NCI-H1417 (cell line): ENCODE measurements at places on chromosomes 7 and 10.
A peak's percentile ranks its signal among the peaks of the same experiment; 100 is the strongest.

DNA sequence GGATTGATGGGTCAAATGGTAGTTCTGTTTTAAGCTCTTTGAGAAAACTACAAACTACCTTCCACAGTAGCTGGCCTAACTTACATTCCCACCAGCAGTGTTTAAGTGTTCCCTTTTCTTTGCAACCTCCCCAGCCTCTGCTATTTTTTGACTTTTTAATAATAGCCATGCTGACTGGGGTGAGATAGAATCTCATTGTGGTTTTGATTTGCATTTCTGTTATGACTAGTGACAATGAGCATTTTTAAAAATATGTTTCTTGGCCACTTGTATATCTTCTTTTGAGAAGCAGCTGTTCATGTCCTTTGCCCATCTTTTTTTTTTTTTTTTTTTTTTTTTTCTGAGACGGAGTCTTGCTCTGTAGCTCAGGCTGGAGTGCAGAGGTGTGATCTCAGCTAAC is 155.2 kb upstream of the BMPER start:
- no peak for DNase-seq

DNA sequence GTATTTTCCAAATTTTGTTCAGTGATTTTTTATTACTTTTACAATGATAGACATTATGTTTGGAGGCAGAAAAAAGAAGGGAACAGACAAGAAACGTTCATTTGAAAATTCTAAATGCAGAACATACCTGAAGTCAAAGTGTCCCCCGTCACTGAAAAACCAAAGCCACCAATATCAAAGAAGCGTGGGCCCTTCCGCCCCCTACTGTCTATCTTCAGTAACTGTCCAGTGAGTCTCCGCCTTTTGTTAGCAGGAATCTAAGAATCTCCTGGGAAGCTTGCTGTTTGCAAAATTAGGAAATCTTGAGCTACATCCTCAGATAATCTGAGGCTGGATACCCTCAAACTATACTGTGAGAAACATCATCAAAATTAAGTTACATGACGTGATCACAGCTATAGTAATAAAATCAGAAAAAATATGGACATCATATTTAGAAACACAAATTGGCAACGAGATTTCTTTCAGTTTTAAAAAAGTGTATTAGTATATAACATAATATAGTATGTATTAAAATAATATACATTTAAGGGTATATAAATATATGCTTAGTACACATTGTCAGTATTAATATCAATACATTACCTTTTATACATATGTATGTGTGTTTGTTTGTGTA is 169.3 kb upstream of the AKR1E2 start:
- DNase-seq, result peak; percentile 55

- no peak for DNase-seq
These were observed 17.8 kb downstream of the SCD start for GRCh38 chr10:100364735-100365391.

GRCh38 chr7:55873765-55874164 is 11.2 kb upstream of the SEPTIN14 start:
- DNase-seq, result no peak

DNA sequence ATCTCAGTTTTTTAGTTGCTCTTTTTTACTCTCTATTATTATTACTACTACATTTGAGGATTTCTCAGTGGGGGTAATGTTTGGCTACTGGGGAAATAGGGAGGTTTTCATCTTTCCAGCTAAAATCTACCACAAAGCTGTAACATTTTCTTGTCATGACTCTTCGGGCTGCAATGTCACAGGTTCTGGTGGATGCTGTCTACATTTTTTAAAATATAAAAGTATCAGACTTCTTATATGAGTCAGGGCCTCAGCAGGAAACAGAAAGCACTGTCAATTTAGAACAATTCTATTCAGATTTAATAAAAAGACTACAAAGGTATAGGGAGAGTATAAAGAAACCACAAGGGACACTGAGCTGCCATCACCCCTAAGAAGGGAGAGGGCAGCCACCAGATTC is 61.6 kb downstream of the DNAJC12 start:
- no peak for DNase-seq

DNA sequence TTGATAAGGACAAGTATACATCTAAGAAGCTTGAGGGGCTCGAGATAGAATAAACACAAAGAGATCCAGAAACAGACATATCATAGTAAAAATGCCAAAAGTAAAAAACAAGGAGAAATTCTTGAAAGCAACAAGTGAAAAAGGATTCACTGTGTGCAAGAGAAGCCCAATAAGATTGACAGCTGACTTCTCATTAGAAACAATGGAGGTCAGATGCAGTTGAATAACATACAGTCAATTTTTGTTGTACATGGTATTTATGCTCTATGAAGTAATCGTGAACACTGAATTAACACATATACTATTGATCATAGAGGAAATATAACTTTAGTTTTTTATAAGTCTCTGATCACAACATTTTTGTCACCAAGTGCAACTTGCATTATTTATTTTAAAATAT is 982.8 kb upstream of the SORCS1 start:
- no peak for DNase-seq

GRCh38 chr7:33706771-33707200 is 198.6 kb upstream of the BMPER start:
- no peak for DNase-seq

GRCh38 chr7:116231949-116232348 is 21.6 kb downstream of the TES start:
- DNase-seq, result peak; percentile 17

GRCh38 chr7:25454020-25454419 is 225.7 kb upstream of the NPVF start:
- no peak for DNase-seq

DNA sequence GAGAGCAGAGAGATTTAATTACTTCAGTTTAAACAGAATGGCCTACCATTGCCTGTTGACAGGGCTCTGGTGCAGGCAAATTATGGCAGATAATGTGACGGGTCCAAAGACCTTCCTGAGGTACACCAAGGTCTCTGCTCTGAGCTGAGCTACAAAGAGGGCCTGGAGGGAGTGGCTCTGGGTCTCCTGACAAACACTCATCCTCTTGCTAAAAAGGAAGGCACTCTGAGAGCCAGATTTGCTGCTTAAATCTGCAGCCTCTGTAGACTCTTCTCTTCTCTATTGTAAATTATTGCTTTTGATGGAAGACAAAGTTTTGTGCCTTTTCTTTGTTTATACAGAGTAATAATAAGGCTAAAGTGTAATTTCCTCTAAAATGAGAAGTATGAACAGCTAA is 529.5 kb upstream of the FZD8 start:
- no peak for DNase-seq

DNA sequence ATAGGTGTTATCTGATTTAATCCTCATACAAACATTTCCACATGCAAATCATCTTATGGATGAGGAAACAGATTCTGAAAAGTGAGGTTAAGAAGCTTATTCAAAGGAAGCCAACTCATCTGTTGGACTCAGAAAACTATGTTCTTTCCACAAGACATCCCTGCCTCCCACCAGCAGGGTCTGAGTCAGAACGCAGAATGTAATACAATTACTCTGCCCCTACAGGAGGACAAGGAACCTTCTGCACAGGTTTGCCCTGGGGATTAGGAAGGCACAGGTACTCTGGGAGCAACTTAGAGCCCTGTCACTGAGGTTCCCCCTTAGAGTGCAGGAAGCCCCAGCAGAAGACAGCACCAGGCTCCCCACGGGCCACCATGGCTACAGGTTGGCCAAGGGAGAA is 255.7 kb downstream of the TNS3 start:
- no peak for DNase-seq

DNA sequence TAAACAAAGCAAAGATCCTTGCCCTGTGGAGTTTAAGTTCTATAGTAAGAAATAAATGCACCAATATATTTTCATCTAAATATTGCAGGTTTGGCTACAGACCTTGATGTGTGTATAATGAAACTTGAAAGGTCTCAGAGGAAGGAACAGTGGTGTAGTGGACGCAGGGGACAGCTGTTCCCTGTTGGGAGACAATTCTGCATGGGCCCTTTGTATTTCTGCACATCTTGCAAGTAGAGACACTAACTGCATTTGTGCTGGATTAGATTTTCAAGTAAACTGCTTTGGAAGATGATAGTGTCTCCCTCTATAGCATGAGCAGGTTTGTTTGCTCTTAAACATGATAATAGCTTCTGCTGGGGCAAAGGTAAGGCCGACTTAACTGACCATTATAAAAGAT is 57.5 kb upstream of the FAM133B start:
- no peak for DNase-seq

DNA sequence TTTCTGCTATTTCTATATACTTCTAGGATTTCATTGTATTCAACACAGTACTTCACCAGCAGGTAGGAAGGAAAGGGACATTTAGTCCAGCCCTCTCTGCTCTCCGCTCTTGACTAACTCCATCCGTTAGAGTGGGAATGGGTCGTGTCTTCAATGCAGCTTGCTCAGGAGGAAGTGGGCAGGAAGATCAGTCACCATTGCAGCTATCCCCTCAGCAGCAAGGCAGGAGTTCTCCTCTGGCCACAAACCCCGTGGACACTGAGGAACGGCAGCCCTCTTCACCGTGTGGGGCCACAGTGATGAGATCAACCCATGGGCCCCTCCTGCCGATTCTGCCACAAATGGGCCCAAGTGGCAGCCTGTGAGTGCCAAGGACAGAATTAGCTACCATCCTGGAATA is 30.2 kb upstream of the IKZF1 start:
- no peak for DNase-seq

DNA sequence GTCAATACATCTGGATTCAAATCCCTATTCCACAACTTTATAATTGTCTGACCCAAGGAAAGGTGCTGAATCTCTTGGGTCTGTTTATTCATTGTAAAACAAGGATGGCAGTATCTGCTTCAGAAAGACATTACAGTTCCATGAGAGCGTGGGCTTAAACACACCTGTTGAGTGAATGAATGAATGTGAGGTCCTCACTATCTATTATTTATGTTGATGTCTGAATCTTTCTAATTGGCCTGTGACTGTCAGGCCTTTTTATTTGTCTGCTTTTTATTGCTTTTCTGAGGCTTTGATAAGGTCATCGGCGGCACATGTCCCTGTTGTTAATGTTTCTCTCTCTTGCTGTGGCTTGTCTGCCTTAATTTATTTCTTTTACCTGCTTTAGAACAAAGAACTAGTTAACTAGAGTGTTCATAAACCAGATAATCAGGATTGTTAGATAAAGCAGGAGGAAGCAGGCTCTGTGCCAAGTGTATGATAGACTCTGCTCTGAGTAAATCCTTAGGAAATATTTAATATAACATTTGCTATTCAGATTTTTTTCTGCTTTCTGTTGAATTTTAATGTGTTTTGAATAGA is 42.3 kb upstream of the CYCS start:
- no peak for DNase-seq

GRCh38 chr10:103853428-103854264 is 1.7 kb downstream of the SH3PXD2A start:
- no peak for DNase-seq

DNA sequence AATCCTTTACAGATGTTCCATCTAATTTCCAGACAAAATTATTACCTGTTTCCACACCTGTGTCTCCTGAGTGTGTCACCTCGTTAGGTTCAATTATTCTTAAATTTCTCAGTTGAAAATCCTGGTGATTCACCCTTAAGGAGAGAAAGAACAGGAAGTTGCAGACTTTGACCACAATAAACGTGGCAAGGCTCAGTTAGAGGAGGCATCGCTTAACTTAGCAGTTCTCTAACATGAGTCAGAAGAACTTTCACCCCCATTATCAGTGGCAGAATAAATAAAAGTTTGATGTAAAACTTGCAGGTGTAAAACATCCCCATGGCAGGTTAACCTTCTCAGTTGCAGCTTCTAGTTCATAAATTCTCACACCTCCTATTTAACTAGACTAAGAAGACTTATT is 8.3 kb downstream of the XPNPEP1 start:
- no peak for DNase-seq

DNA sequence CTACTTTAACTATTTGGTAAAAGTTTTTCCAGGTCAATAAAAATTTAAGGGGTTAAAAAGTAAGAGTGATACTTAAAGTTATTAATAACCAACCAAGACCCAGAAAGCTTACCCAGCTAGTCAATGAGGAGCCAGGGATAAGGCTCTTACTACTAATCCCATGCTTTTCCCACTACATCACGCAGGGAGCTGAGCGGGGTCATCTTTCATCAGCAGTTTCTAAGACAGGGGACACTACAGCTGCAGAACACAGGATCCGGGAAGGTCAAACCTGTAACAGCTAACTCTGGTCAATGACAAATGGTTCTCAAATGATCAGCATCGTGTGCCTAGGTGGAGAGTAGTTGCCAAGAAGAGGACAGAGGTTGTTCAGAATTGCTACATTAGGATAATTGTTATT is 65.1 kb downstream of the RSU1 start:
- no peak for DNase-seq

DNA sequence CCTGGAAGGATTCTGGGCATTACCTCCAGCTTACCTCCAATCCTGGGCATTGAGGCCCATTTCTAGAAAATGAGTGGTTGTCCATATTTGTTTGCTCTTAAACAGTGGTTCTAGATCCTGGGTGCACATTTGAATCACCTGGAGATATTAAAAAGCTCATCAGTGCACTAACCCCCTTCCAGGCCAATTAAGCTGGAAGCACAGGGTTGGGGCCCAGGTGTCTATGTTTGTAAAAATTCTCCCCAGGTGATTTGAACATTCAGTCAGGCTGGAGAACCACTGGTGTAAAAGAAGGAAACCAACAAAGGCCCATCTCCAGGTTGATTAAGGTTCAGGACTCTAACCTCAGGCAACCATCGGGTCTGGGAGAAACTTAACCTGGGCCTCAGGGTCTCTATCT is 102.6 kb upstream of the NANOS1 start:
- DNase-seq, result no peak

- no peak for DNase-seq
These were observed 24.6 kb downstream of the ALOX5 start for GRCh38 chr10:45398595-45398994.
